Erythroblast (primary cell): ENCODE measurements at places on chromosomes 7 and 10.

DNA sequence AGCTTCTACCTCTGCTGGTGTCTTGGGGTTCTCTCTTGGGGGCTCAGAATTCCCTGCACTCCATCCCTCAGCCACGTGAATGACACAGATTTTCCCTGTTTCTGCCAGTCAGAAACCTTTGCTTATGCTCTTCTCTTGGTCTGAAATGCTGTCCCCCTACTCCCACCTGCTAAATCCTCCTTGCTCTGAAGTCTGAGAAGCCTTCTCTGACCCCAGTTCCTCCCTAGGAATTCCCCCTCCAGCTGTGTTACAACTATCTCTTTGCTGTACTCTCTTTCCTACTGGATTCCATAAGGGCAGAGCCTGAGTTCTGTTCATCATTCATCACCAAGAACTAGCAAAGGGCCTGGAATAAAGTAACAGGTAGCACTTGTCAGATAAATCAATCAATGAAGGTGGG lies 33.6 kb upstream of the AKR1E2 start:
- no peak for DNase-seq

DNA sequence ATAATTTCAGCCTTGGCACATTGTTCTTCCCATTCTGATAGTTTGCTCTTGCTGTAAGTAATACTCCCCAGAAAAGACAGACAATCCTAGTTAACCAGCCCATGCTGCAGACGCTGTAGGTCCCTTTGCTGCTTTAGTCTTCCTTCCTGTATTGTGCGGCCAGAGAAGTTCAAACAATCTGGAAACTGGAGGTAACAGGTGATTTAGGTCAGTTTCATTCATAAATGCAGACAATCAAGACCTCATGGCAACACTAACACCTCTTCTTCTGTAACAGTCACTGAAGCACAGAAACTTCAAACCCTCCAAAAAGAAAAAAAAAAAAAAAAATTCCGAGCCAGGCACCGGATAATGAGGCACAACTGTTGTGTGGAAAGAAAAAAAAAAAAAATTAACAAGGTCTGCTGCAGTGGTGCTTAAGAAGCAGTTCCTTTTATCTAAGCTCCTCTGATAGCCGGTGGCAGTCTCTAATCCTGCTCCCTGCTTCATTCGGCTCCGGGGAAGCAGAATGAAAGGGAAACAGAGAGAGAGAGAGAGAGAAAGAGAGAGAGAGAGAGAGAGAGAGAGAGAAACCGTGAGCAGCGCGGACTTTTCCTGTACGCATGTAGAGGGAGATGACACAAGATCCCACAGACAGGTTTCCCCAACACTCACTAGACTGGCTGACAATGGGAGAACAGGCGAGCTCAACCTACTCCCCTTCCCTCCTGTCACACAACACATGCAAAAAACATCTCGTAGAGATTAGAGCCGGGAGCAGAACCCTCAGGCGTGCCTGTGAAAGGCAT lies at the start of gene SEMA3A:
Gene SEMA3A, minus strand, starts transcription at position 306 of the 788 bp plus-strand sequence. Its CDS starts 203 bp downstream, at position 103.
- DNase-seq, result no peak

- no peak for DNase-seq
Measured at GRCh38 chr7:5541087-5541992, 117.7 kb upstream of the TNRC18 start.

- DNase-seq, result no peak
Measured at GRCh38 chr7:99109108-99110051, 34.5 kb downstream of the SMURF1 start.

DNA sequence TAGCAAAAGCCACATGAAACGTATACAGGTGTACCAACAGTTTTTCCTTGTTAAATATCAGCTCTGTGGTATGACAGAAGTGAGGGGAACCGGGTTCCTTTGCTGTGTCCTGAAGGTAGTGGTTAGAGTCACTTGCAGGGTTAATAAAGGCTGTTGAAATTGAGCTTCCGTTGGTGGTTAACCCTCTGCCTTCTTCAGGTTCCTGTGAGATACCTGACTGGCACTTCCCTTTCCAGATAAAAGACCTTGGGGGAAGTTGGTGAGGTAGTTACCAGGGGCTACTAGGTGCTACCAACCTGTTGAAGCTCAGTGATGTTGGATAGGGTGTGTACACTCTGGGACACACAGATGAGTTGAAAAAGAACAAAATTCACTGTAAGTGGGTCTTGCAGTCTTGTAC lies 384.1 kb downstream of the GATA3 start:
- no peak for DNase-seq

DNA sequence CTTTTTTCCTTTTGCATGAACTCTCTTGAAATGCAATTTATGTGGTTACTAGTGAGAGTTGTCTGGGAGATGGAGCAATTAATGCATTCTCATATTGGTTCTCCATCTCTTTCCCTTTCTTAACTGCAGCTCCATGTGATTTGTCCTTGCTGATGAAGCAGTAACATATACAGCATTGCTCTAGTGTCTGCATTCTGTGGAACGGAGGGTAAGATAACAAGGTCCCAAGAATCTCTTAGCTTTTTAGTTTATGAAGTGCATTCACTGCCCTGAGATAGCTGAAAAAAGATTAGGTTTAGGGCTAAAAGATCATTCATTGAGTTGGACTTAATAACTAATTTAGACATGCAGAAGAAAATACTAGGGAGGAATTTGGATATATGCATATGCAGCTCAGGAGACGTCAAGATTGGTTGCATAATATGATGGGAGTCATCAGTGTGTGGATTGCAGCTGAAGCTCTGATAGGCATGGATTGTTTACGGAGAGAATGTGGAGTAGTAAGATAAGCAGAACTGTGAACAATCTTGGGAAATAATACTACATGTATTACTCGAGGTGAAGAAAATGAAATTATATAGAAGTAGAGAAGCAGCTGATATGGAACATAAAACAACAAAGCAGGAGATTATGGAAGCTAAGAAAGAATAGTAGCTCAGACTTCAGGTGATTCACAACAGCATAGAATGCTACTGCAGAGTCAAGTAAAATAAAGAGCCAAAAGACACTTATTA lies 404.7 kb downstream of the ARL4A start:
- DNase-seq, result no peak

DNA sequence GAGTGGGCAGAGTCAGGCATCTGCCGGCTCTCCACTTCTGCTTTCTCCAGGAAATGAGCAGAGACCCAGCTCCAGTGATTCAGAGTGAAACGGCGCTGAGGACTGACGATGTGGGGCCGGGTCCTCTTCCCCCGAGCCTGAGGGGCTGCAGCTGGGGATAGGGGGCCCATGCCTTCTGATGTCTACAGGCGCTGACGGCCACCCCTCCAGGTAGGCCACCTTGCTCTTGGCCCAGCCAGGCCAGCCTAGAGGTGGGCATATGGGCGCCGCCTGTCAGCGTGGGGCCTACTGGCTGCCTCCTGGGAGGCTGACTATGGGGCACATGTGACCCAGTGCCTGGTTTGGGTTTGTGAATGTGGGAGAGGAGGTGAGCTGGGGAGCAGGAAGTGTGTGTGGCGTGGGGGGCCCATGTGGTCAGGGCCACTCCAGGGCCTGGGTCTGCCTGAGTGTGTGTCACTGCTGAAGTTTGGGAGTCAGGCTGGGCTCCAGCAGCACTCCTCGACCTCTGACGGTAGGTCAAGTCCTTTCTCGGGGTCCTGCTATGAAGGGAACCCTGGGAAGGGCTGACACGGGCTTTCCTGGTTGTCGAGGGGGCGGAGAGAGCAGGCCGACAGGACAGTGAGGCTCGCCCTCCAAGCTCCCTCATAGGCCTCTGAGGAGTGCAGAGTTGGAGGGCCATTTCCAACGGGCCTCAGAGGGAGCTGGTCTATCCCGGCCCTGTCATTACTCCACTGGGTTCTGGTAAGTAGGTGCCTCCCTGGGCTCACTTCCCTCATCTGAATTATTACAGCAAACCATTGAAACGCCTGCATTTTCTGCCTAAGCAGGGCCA lies at the start of gene WDFY4:
Gene WDFY4, plus strand, starts transcription at position 82 of the 832 bp plus-strand sequence. CDS start 24,860 bp downstream, outside the sequence.
- no peak for DNase-seq

- DNase-seq, result no peak
Measured at GRCh38 chr10:56623064-56623463, 262.0 kb upstream of the ZWINT start.

DNA sequence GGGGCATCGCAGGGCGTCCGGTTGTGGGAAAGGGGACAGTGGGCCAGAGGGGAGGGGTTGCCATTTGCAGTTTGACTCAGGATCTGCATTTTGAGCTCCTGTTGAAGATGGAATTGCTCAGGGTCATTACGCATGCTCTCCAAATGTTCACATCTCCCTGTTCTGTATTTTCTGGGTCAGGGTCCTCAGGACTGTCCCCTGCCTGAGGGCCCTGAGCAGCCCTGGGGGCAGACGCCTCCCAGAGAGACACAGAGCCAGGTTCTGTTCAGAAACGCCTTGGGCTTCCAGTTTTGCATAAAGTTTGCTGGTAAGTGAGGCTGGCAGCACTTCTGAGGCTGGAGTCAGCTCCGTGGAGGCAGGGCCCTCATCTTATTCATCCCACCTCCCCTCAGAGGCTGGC lies 34.1 kb upstream of the NUB1 start:
- DNase-seq, result no peak

GRCh38 chr7:155356323-155357105 lies 58.8 kb downstream of the INSIG1 start:
- DNase-seq, result peak; percentile 11

DNA sequence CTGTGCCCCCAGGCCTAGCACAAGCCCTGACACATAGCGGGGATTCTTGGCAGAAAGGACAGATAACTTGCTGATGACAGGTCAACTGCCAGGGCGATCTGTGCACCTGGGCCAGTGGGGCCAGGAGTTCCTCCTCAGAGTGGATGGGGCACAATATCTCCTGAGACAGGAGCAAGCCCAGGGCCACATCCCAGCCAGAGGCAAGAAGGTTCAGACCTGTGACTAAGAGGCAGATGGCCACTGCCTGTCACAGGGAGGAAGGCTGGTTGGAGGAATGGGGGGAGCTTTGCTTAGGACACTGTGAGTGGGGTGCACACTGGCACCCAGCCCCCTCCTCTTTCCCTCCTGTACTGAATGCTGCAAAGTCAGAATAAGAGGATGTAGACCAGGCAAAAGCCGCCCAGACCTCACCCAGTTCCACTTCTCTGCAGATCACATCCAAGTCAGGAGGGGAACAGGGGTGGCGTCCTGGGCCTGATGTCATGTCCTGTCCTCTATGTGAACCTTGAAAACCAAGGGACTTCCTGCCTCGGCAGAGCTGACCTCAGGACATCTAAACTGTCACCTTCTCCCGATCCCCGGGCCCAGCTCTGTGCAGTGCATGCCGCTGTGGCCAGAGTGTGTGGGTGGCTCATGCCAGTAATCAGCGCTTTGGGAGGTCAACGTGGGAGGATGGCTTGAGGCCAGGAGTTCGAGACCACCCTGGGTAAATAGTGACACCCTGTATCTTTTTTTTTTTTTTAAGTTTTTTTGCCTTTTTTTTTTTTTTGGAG lies 1.3 kb downstream of the GUSB start:
- DNase-seq, result peak; percentile 67

DNA sequence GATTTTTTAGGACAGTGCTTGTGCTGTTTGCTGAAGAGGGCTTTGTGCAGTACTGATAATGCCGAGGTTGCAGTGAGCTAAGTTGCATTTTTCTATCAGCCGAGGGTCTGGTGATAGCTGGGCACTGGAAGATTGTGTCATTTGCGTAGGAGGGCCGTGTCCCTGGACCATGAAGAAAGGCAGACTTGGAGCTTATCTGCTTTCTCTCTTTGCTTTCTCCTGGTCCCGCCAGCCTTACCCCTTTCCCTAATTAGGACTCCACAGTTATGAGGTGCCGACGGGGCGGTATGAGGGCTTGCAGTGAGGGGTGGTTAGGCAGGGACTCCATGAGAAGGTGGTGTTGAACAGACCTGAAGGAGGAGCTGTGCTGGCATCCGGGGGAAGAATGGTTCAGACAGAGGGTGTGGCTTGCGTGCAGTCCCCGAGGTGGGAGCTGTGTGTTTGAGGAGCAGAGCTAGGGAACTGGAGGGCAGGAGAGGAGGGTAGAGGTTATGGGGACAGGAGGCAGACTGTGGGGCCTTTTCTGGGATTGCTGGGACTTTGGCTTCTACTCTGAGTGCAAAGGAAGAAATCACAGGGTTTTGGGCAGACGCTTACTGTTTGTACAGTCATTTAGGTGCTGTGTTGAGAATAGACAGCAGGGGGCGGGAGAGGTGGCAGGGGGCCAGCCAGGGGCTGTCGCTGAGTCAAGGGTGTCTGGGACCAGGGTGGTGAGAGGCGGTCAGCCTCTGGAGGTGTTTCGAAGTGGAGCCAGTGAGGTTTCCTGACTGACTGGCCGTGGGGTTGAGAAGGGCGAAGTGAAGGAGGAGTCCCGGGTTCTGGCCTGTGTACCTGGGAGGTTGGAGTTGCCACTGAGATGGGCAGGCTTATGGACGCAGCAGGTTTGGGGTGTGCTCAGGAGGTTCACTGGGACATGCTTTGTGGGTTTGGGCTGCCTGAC lies 43.4 kb downstream of the PRF1 start:
- peak; percentile 49 for DNase-seq

DNA sequence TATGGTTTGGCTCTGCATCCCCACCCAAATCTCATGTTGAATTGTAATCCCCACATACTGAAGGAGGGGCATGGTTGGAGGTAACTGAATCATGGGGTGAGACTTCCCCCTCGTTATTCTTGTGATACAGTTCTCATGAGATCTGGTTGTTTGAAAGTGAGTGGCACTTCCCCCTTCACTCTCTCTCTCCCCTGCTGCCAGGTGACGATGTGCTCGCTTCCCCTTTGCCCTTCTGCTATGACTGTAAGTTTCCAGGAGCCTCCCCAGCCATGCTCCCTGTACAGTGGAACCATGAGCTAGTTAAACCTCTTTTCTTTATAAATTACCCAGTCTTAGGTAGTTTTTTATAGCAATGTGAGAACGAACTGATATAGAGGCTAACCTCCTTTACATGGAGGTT lies 16.6 kb downstream of the PLPP4 start:
- DNase-seq, result no peak

- no peak for DNase-seq
Measured at GRCh38 chr10:124558339-124559321, 97.0 kb downstream of the LHPP start.

DNA sequence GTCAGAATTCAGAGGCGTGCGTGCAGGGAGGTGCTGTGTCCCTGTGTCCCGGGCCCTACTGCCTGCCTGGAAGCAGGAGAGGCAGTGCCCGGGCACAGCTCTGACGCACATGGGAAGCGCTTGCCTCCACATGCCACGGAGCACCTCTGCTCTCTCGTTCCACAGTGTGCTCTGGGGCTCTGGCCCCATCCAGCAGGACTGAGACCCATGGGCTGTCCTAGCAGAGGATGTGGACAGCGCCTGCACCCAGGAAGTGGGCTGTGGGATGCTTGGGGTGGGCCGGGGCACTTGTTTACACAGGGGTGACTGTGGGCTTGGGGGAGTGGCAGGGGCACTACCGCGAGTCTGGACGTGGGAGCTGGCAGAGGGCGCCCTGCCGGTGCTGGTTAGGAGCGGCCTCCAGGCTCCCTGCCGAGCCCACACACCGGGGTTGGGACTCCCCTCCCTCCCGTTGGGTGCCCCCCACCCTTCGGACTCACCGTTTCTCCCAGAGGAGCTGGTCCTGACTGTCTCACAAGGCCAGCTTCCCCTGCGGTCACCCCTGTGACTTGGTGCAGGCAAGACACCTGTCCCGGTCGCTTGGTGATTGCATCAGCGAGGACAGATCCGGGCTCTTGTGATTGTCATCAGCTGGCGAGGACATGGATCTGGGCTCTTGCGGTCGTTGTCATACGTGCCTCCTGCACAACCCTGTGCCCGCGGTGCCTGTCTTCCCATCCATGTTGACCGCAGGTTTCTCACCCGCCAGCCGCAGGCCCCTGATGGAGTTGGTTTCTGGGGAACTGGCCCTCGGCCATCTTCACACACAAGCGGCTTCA lies 83.1 kb downstream of the NKX6-2 start:
- no peak for DNase-seq

GRCh38 chr10:33074443-33074842 lies 116.4 kb upstream of the ITGB1 start:
- no peak for DNase-seq
